ENCODE measurements at places on chromosomes 1 and 21.

DNA sequence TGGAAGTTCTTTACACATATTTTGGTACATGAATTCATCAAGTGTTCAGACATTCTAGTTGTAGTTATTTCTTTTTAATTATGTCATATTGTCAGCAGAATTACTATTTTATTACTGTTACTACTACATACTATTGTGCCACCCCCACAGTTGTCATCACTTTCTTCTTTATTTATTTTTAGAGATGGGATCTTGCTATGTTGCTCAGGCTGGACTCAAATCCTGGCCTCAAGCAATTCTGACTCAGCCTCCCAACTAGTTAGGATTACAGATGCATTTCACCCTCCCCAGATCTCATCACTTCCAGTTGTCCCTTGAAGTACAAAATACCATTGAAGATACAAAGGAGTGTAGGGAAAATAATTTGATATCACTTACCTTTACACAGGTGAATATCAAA, 258.0 kb downstream of the KCTD3 start:
- no peak for DNase-seq

DNA sequence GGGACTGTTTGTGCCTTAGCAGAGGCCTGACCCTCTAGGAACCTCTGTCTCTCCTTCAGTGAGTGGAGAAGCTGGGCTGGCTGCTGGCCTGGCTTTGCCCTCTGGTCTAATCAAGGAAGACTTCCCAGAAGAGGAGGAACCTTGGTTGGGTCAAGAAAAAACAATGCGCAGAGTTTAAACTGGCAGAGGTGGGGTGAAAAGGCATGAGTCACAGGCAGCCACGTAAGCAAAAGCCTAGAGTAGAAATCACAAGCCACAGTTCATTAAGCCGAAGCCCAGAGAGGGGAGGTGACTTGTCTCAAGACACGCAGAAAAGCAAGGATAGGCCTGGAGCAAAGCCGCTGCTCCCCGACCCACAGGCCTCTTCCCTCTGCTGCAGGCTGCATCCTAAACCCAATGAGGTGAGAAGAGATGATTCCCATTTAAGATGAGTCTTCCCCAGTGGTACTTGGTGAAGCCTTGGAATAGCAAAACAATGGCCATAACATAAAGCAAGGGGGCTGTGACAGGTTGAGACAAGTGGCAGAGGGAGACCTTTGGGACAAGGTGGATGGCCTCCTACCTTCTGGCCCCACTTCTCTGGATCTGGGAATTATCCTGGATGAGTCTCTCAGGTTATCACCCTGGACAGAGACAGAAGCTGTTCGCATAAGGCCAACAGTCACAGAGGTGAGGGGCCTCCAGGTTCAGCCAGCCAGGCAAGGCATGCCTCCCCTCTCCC, 7.7 kb downstream of the PDZK1IP1 start:
- no peak for DNase-seq

GRCh38 chr1:215201283-215201682, 118.7 kb downstream of the KCNK2 start:
- no peak for DNase-seq

- no peak for DNase-seq
Measured at GRCh38 chr1:30569384-30569783, 154.0 kb downstream of the MATN1 start.

DNA sequence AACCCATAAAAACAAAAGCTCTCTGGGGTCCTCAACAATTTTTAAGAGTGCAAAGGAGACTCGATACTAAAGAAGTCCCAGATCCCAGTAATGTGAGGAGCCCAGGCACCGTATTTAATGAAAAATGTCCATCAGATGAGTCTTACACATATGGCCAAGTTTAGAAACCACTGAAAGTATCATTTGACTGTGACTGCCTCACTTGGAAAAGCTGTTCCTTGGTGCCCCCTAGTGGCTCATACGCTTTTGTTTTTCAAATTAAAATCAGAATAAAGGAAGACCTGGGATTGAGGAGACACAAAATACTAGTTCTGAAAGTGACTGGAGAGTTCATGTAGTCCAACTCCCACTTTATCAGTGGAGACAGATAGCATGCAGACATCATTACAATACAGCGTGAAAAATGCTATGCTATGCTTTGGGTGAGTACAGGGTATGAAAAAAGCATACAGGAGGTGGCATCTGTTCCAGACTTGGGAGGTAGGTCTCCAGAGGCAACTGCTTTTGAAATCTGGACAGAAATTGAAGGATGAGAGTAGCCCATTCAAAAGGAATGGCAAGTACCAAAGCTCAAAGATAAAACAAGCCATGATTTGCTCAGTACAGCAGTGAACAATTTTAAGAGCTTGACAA, 33.8 kb downstream of the GDAP2 start:
- DNase-seq, result peak; percentile 55

DNA sequence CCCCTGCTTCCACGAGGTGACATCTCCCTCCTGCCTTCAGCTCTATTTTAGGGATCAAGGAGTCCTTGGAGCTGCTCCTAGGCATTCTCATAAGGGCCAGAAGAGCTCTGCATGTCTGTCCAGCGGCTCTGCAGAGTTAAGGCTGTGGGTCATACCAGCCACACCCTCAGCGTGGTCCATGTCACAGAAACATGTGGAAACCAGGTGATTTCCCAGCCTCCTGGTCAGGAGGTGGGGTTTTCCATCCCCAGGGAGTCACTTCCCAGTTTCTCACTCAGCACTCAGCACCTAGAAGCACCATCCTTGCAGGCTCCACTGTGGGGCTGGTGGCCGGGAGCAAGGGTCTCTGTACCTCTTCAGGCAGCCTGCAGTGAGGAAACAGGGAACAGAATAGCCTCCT, 1.4 kb upstream of the TNFRSF1B start:
- DNase-seq, result no peak

DNA sequence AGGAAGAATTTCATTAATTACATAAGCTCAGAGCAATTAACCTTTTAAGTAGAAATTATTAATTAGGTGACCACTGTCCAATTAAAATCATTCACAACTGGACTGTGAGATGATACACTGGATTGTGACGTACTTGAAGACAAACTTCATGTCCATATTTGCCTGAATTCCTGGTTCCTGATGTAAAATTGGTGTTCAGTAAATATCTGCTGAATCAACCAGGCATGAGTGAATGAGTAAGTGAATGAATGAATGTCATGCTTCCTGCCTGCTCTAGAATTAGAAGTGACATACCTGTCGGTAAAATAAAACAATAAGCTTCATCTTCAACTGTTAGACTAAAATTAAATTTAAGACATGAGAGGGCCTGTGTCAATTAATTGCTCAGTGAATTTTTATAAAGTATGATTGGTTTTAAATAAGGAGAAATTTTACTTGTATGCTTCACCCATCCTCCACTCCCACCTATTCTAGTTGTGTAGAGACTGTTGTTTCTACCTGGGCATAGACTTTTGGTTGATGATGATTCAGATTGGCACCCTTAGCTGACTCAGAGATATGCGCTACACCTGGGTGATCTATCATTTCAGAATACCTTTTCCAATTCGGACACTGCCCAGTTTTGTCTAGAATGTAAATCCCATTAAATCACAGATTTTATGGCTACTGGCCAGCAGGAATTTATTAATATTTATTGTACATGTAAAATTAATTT, 56.9 kb upstream of the PTGS2 start:
- no peak for DNase-seq

- no peak for DNase-seq
Measured at GRCh38 chr1:230958370-230958769, 20.3 kb downstream of the TTC13 start.

GRCh38 chr1:102715150-102715549, 393.2 kb downstream of the COL11A1 start:
- DNase-seq, result no peak

GRCh38 chr21:34576041-34576511, 38.8 kb downstream of the RCAN1 start:
- no peak for DNase-seq

- DNase-seq, result no peak
Measured at GRCh38 chr1:25107643-25108010, 124.7 kb downstream of the SYF2 start.

- peak; percentile 79 for DNase-seq
Measured at GRCh38 chr1:232226197-232226712, 403.7 kb downstream of the SIPA1L2 start.

- DNase-seq, result no peak
Measured at GRCh38 chr1:14165371-14165801, 433.1 kb upstream of the KAZN start.

- DNase-seq, result no peak
Measured at GRCh38 chr1:18922319-18922726, 20.0 kb upstream of the ALDH4A1 start.

- DNase-seq, result no peak
Measured at GRCh38 chr1:88691540-88691939, 7.5 kb downstream of the PKN2 start.

DNA sequence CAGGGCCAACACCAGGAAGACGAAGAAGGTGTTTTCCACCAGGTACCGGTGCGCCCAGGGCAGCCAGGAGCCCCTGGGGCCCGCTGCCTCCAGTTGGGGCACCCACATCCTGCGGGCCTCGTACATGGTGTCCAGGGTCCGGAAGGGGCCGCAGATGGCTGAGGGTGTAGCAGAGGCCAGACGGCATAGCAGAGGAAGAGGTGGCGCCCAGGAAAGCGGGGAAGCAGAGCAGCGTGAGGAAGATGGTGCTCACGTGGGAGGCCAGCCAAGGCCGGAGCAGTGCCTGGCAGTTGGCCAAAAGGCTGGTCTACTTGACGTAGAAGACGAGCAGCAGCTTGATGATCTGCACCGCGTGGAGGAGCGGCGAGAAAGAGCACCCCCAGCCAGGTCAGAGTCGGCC, 40.4 kb downstream of the ZNF691 start:
- DNase-seq, result no peak

DNA sequence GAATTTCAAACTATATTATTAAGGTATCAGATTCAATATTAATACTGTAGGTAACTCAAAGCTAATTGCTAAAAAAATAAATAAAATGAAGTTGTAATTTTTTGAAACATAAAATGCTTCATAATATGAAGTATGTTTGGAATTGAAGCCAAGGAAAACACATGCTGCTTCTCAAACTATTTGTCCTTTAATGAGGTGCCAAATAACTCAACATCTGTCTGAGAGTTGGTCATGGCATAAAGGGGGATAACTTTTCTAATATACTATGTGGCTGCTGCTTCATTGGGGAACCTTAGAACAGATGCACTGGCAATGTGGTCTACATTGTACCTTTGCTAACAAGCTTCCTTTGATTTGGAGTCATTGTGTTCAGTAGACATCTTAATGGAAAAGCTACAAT, 96.7 kb downstream of the PDE4B start:
- no peak for DNase-seq

- DNase-seq, result no peak
Measured at GRCh38 chr1:166489356-166489669, 322.5 kb upstream of the FAM78B start.

DNA sequence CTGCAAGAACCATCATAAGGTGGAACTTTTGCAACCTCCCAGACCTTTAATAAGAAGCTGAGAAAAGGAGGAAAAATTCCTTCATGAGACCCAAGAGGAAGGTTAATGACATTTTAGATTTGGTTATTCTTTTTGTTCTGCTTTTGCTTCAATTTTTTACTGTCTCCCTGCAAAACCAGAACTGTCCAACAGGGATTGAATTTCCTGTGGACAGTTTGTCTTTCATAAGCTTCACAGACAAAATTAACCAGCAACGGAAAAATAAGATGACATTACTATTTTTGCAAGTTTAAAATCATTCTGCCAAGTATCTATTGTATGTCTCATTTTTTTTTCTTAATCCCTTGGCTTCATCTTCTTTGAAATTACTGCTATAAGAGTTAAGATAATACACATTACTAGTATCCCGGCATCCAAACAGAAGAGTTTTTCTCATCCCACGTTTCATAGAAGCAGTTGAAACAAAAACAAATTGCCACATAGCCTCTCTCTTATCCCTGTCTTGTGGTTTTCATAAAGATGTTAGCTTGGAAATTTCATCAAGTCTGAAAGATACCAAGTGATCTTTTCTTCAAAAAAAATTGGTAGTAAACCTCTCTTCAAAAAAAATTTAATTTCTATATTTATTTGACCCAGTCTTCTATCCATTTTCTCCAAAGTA, 465.3 kb upstream of the PTBP2 start:
- no peak for DNase-seq

GRCh38 chr1:119859647-119860046, 36.7 kb downstream of the ADAM30 start:
- no peak for DNase-seq

GRCh38 chr1:204565617-204566582, 49.7 kb downstream of the MDM4 start:
- peak; percentile 75 for DNase-seq

- no peak for DNase-seq
Measured at GRCh38 chr1:84379138-84379916, 19.0 kb upstream of the DNASE2B start.

DNA sequence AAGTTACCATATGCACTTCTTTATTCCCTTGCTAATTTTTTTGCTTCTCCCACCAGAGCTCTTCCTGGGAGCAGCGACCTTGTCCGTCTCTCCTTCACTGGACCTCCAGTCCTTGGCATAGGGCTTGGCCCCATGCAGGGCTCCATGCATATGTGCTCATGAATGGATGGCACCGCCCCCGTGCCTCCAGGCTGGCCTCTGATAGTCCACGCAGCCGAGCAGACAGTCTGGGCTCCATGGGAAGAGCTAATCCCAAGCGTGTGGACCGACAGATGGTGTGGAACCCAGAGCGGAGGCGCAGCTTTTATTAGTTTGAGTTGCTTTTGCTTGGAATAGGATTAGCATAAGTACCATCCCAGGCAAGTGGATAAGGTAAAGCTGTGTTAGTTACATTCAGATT, 41.8 kb downstream of the CDCP2 start:
- DNase-seq, result no peak

- DNase-seq, result no peak
Measured at GRCh38 chr1:220803401-220804201, 16.9 kb downstream of the MTARC1 start.

GRCh38 chr1:198281911-198282310, 125.1 kb downstream of the NEK7 start:
- DNase-seq, result no peak

GRCh38 chr1:191255354-191256054, 777.8 kb upstream of the BRINP3 start:
- no peak for DNase-seq

DNA sequence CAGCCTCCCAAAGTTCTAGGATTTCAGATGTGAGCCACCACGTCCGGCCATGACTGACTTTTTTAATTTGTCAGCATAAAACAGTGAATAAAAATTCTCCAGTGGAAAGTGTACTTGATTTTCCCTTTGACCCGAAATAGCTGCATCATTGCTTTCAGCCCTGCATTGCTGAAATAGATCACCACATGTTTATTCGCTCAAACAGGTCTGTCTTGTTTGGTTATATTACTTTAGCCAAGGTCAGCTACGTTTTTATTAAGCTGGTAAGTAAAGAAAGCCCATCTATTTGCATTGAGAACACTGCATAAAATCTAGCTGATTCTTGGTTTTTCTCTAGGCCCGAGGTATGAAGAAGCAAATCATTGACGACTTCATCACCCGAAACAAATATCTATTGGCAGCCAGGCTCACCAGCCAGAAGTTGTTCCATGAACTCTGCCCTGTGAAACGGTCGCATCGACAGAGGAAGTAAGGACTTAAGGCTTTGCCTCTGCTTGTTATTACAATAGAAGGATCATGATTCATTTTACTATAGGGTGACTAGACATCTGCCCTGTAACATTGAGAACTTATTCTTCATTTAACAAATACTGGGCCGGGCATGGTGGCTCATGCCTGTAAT, 25.6 kb downstream of the AGMAT start:
- no peak for DNase-seq

- DNase-seq, result no peak
Measured at GRCh38 chr1:235454021-235454420, 50.2 kb downstream of the B3GALNT2 start.
